Fibroblast of skin of left biceps (primary cell): ENCODE measurements at places on chromosomes 11 and 22.

DNA sequence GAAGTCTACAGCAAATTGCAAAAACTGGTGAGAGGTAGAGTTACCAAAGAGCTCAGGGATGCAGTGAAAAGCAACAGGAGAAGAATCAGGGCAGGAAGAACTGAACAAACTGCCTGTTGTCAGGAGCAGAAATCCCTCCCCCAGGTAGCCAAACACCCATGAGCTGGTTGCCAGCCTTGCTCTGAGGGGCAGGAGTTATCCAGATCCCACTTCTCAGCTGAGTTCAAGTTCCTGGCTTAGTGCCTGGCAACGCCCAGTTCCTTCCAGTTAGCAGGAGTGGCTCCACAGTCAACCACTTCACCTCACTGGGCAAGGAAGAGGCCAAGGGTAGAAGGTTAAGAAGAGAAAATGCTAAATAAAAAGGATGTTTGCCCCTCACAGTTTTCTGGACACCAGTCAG is 1.9 kb upstream of the MPZL2 start:
- DNase-seq, result no peak

GRCh38 chr11:116686866-116687265 is 85.9 kb downstream of the BUD13 start:
- no peak for DNase-seq

DNA sequence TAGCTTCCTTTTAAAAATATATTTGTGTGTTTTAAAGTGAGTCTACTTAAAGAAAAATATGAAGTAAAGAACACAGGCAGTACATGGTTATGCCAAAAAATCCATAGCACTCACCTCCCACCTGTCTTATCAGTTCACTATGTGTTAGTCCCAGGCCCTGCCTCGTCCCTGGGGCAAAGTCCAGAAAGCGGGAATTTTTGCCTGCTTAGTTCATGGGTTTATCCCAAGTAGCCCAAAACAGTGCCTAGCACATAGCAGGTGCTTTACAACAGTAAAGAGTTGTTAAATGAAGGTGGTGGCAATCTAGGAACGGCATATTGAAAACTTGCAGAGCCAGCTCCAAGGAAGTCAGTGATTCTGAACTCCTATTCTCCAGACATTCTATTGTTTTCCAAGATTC is 154.0 kb downstream of the MN1 start:
- no peak for DNase-seq

GRCh38 chr11:114280696-114281095 is 15.5 kb upstream of the NNMT start:
- DNase-seq, result peak; percentile 59

GRCh38 chr22:27695925-27696324 is 105.6 kb downstream of the MN1 start:
- DNase-seq, result no peak

- peak; percentile 63 for DNase-seq
Observed at GRCh38 chr11:15969701-15970329, 386.5 kb downstream of the SOX6 start.

DNA sequence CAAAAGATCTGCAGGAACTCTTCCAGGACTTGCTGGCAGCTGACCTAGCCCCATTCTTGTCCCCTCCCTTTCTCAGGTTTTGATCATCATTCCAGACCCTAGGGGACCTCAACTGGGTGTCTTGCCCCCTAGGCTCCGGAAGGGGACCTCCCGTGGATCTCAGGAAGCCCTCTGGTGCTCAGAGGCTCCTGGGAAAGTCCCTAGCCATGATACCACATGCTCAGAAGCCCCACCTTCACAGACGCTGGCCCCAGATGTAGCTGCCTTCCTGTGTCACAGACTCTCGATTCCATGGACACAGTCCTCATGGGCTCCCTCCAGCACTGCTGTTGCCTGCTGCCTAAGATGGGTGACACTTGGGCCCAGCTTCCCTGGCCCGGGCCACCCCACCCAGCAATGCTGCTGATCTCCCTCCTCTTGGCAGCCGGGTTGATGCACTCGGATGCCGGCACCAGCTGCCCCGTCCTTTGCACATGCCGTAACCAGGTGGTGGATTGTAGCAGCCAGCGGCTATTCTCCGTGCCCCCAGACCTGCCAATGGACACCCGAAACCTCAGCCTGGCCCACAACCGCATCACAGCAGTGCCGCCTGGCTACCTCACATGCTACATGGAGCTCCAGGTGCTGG is at the start of gene LRRC55:
Gene LRRC55, plus strand, starts transcription at position 276 of the 628 bp plus-strand sequence. Its CDS starts 70 bp downstream, at position 346.
- DNase-seq, result no peak

DNA sequence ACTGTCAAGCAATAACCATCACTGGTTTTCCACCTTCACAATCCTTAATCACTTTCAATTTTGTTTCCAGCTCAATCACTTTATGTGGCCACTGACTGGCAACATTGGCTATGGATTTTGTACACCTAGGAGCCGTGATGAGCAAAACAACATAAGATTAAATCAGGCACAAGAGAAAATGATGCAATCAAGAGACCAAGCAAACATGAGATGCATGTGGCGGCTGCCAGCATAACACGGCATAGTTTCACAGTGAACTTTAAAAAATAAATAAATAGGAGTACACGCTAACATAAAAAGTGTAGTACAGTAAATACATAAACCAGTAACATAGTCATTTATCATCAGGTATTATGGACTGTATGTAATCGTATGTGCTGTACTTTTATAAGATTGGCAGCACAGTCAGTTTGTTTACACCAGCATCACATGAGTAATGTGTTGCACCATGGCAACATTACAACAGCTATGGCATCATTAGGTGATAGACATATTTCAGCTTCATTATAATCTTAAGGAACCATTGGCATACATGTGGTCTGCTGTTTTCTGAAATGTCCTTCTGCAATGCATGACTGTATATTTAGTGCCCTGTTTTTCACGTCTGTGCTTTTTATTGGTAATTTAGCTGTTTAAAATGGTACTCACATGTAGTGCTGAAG is 83.3 kb upstream of the PRDM11 start:
- no peak for DNase-seq

DNA sequence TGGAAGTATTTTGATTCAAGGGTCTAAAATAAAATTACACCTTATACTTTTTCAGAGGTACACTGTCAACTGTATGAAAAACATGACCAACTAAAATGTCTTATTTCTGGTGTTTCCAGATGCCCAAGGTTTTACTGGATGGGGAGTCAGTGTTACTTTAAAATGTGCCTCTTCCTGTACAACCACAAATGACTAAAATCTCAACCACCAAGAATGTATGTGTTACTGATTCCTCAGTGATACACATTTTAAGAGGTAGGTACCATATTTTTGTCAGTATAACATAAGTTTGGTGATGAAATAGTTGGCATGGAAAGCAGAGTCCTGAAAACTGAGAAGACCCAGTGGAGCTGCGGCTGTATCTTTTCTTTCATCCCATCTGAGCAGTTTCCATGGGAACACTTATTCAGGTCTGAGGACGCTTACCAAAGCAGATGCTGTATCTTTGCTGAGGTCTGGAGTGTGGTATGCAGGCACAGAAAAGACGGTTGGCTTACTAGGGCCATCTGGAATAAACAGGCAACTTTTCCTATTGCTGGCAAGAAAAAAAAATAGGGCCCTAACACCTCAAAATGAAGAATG is 21.2 kb upstream of the TP53AIP1 start:
- peak; percentile 40 for DNase-seq

GRCh38 chr11:23405350-23405937 is 545.2 kb upstream of the CCDC179 start:
- no peak for DNase-seq

- no peak for DNase-seq
Observed at GRCh38 chr22:25109878-25110595, 89.6 kb upstream of the CRYBB3 start.

- no peak for DNase-seq
Observed at GRCh38 chr11:12044799-12045198, 36.4 kb upstream of the DKK3 start.

GRCh38 chr11:65574109-65574810 is 1.6 kb upstream of the EHBP1L1 start:
- DNase-seq, result peak; percentile 75

DNA sequence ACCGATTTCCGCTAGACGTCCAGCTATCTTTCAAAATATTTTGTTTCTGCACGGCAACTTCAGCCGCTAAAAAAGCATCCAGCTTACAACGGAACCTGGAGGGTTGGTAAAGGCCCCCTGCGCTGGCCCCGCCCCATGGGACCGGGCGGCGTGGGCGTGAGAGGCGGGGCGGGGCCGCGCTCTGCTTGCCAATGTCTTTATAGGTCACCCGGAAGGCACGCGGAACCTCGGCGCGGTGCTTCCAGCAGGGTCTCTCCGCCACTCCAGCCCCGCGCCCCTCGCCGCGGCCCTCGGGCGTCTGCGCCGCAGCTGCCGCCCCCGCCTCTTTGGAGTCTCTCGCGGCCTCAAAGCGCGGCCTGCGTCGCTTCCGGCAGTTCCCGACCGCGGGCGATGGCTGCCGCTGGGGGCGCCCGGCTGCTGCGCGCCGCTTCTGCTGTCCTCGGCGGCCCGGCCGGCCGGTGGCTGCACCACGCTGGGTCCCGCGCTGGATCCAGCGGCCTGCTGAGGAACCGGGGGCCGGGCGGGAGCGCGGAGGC is at the start of gene FDX1:
Gene FDX1, plus strand, starts transcription at position 218 of the 536 bp plus-strand sequence. Its CDS starts 173 bp downstream, at position 391.
- DNase-seq, result peak; percentile 39

- DNase-seq, result no peak
Observed at GRCh38 chr11:135033540-135033939, 621.5 kb upstream of the B3GAT1 start.

DNA sequence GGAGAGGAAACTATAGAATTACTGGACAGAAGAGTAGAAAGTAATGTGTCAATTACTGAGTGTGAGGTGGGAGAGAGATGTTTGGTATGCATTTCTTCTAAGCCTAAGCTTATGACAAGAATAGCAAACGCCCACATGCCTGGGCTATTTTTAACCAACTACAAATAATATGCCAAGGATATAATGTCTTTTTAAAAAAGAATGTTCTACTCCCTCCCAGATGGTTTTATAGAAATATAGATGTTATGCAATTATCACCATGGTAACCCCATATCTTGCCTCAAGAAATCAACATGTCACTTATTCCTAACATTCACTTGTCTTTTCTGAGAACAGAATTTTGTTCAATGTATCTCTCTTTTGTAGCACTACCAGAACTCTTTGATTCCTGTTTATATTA is 996.7 kb upstream of the CHORDC1 start:
- DNase-seq, result no peak

GRCh38 chr11:113628912-113629311 is 77.2 kb downstream of the TMPRSS5 start:
- no peak for DNase-seq

GRCh38 chr11:98101329-98101728 is 919.4 kb upstream of the CNTN5 start:
- no peak for DNase-seq

DNA sequence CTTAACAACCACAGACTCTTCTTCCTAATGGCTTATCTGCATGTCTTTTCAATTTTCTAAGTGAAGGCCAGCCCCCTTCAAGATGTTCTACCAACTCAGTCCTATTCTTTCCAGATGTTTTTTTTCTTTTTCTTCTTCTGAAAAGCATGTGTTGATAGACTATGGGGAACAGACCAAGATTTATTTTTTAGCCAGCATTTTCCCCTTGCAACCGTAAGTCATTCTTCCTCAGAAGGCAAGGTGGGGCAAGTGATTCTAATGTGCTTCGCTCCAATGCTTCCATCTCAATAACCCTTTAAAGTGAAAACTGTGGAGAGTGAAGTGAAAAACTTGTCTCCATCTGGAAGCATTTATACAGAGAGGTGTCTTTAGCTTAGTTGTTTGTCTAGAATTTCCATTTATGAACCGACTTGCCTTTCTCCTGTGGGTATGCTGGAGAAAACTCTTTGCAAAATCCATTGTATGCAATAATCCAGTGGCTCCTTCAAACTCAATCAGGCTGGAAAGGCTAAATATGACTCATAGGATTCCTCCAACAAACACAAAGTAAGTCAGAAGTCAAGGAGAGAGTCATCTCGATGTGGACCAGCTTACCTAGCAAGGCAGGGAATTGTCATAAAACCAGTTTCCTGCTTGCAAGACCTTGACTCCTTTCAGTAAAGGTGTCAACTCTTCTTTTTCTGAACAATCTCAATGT is 83.7 kb downstream of the MAML2 start:
- DNase-seq, result peak; percentile 59

- DNase-seq, result no peak
Observed at GRCh38 chr11:130159657-130160497, at the start of gene ST14. Gene ST14 (plus strand): TSS chr11:130159782. CDS start chr11:130159980, 198 bp downstream.

GRCh38 chr22:49755631-49756001 is 72.1 kb downstream of the BRD1 start:
- no peak for DNase-seq

- DNase-seq, result no peak
Observed at GRCh38 chr11:112963368-112963955, 2.2 kb downstream of the NCAM1 start.

- DNase-seq, result no peak
Observed at GRCh38 chr11:21582791-21583190, 610.1 kb upstream of the ANO5 start.

DNA sequence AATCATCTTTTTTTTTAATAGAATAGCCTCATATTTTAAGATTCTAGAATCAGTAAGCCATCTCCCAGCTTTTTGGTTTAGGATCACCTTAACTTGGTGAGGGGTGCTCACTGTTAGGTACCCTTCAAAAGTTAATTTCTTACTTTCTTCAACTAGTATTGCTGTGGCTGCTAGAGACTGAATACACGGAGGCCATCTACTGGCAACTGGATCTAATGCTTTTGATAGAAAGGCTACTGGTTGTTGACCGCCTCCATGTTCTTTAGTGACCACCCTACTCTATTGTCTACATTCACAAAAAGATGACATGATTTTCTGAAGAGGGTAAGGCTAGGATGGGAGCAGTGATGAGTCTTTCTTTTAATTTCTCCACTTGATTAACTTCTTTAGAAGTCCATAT is 16.7 kb upstream of the ALDH3B2 start:
- no peak for DNase-seq

- no peak for DNase-seq
Observed at GRCh38 chr11:129391360-129391759, 15.7 kb downstream of the BARX2 start.

DNA sequence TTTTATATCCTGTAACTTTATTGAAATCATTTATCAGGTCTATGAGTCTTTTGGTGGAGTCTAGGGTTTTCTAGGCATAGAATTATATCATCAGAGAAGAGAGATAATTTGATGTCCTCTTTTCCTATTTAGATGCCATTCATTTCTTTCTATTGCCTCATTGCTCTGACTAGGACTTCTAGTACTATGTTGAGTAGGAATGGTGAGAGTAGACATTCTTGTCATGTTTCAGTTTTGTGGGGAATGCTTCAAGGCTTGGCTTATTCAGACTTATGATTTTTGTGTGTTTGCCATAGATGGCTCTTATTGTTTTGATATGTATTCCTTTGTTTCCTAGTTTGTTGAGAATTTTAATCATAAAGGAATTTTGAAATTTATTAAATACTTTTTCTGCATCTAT is 1078.3 kb downstream of the FAM181B start:
- DNase-seq, result peak; percentile 3

GRCh38 chr11:128285321-128285720 is 302.0 kb downstream of the ETS1 start:
- DNase-seq, result no peak

GRCh38 chr11:69221086-69221485 is 65.4 kb downstream of the SMIM38 start:
- no peak for DNase-seq
